ENCODE measurements at places on chromosomes 5 and 9.

DNA sequence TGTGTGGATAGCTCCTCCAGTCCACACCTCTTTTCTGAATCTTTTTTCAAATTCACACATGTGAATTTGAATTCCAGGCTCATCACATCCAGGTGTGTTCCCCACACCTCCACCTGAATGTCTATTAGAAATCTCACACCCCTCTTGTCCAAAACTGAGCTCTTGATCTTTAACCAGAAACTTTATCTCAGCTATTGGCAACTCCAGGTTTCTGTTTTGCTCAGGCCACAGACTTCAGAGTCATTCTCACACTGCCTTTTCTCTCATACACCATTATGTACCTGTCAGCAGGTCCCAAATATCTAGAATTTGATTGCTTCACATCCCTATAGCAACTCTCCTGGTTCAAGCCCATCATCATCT is 11.6 kb downstream of the NIPSNAP3B start:
- no peak for DNase-seq

DNA sequence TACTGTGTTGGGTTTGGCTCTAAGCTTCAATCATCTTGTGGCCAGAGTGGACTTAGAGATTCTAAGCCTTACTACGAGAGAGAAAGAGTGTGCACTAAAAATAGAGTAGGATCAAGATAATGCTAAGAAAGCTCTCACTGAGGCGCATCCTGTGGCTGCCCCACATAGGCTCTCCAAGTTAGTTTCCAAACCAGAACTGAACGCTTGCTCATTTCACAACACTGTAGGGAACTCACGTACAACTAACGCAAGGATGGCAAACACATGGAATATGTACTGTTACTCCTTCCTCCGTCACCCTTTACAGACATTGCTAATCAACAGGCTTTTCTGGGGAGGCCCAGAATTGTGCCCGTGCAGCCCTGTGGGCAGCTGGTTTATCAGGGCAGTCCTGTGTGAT is 90.9 kb downstream of the EQTN start:
- DNase-seq = no peak

- no peak for DNase-seq
Observed at GRCh38 chr5:133317558-133317957, 265.7 kb downstream of the HSPA4 start.

GRCh38 chr5:149961957-149962409 is 1.4 kb downstream of the SLC26A2 start:
- no peak for DNase-seq

- DNase-seq = no peak
Observed at GRCh38 chr5:94361832-94362796, 256.3 kb downstream of the KIAA0825 start.

- no peak for DNase-seq
Observed at GRCh38 chr5:73668017-73668416, 42.0 kb downstream of the ARHGEF28 start.

GRCh38 chr5:173670130-173670651 is 53.7 kb upstream of the BOD1 start:
- no peak for DNase-seq

GRCh38 chr5:36610621-36611020 is 4.2 kb downstream of the SLC1A3 start:
- no peak for DNase-seq

DNA sequence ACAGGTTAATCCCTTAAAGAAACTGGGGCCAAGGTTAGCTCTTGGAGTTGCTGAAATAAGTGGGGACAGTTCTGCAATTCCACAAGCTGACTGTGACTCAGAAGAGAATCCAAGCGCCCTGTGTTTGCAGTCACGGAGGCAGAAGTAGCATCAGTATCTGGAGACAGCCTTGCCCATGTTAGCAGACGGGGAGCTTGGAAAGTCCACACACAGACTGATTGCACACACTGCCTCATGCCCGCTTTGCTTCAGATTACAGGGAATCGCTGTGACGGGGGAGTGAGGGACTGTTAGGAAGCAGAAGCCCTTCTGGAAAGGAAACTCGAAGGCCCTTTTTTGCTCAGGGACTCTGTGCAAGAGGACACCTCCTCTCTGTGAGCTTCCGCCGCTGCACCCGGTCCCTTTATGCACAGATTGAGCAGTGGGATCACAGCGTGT is 30.9 kb upstream of the PPP1R26 start:
- DNase-seq = peak; percentile 34

GRCh38 chr5:1103093-1103492 is 8.8 kb downstream of the SLC12A7 start:
- no peak for DNase-seq

DNA sequence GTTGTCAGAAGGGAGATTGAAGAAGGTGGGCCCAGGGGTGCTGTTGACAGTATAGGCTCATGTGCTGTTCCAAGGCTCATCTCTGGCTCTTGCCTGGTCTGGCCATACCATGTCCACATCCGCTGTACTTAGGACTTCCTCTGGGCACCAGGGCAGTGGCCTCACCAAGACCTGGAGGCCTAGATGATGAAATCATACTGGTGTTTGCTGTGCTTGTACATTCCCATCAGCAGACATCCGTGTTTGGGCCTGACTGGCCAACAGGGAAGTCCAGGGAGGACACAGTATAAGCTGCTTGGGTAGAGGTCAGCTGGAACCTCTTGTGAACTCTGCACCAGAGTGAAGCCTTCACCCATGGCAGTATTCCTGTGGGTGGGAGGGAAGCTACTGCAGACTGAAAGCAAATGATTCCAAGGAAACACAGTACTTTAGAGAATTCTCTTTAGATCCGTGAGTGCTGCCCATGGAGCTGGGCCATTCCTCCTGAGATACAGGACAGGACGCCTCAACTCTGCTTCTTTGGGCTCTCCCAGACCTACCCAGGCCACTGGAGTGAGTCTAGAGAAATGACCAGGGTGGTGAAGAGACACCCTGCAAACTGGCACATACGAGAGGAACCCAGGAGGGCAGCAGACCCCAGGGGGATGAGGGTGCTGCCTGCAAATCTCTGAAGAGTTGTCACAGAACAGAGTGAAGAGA is 22.5 kb downstream of the POLR1E start:
- DNase-seq = no peak

GRCh38 chr5:14298126-14298847 is 155.1 kb downstream of the TRIO start:
- no peak for DNase-seq

GRCh38 chr5:79929095-79929494 is 62.0 kb downstream of the MTX3 start:
- peak; percentile 81 for DNase-seq

DNA sequence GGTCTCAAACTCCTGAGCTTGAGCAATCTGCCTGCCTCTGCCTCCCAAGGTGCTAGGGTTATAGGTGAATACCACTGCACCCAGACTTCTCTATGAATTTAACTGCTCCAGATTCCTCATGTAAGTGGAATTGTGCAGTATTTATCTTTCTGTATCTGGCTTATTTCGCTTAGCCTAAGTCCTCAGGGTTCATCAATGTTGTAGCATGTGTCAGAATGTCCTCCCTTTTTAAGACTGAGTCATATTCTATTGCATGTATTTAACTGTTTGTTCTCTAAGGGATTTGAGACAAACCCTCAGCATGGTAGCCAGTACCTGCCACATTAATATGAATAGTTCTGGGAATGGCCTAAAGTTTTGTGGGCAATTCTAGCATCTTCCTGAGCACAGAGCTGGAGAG is 53.9 kb upstream of the TUT7 start:
- DNase-seq = no peak

GRCh38 chr5:8892926-8893325 is 652.9 kb downstream of the SEMA5A start:
- no peak for DNase-seq

GRCh38 chr5:139565411-139566305 is 4.5 kb downstream of the UBE2D2 start:
- peak; percentile 56 for DNase-seq

DNA sequence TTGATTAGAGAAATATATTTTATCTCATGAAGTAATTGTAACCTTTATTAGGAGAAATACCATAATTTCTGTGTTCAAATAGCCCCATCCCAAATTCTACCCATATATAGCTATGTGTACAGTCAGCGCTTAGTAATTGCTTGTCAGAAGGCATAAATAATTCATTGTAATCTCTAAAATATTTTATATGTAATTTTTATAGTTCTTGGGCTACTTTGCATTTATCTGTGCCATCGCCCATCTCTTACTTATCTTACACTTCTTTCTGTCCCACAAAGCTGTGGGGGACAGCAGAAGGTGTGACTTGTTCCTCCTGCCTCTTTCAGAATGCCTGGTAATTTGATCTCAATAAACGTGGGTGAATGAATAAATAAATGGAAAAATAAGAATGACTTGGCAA is 5.5 kb downstream of the ADAMTSL1 start:
- DNase-seq = no peak

DNA sequence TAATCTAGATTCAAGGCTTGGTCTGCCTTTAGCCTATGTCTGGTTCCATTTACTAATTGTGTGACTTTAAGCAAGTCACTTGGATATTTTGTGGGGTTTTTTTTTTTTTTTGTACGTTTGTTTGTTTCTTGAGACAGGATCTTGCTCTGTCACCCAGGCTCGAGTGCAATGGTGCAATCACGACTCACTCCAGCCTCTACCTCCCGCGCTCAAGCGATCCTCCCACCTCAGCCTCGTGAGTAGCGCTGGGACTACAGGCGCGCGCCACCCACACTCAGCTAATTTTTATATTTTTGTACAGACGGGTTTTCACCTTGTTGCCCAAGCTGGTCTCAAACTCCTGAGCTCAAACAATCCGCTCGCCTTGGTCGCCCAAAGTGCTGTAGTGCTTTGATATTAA is 1.1 kb upstream of the PFDN1 start:
- DNase-seq = no peak

GRCh38 chr5:173572431-173573125 is 43.9 kb downstream of the BOD1 start:
- DNase-seq = no peak

DNA sequence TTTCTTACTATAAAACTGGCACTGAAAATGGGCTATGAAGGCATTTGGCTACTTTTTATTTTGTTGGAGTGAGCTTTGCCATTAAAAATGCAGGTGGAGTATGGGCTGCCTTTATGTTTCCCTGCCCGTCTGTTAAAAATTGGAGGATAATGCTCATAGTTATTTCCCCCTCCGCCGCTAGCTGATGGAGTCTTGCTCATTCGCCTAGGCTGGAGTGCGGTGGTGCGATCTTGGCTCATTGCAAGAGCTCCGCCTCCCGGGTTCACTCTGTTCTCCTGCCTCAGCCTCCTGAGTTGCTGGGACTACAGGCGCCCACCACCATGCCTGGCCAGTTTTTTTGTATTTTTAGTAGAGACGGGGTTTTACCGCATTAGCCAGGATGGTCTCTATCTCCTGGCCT is 8.6 kb downstream of the G3BP1 start:
- no peak for DNase-seq

GRCh38 chr9:110555551-110556331 is 23.8 kb downstream of the SVEP1 start:
- DNase-seq = no peak

- DNase-seq = no peak
Observed at GRCh38 chr9:87599901-87600610, 102.4 kb downstream of the DAPK1 start.

DNA sequence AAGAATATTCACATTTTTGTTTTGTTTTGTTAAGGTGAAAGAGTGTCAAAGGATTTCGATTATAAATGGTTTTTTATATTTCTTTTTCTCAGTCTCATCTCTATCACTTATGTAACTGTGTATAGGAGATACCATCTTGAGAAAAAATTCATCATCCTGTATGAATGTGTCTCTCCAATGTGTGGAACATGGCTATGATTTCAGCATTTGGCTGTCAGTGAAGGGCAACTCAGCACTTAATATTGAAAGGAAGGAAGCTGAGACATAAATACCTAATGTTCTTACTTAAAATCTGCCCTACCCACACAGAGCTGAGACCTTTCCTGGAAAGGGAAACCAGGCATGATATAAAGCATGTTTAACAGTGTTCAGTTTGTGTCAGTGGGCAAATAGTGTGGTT is 474.2 kb upstream of the RIOK2 start:
- DNase-seq = no peak

- DNase-seq = no peak
Observed at GRCh38 chr5:143757116-143757515, 54.8 kb upstream of the HMHB1 start.

DNA sequence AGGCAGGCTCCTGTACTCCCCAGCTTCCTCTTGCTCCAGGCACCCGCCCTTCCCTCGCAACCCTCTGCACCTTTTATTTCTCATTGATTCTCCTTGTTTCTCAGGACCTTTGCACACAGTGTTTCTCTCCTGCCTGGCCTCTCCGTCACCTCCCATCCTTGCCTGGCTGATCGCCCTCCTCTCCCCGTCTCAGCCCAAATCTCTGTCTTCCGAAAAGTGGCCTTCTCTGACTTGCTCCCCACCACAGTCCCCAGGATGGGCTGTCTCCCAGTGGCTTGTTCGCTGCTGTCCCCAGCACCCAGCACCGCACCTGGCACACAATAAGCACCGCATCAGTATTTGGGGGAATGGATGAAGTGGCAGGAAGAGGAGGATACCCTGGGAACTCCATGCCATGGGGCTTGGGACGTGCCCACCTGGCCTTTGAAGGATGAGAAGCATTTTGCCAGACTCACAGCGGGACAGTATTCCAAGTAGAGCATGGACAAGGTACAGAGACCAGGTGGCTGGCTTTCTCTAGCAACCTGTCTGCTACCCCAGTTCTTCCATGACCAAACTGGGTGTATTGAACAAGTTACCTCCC is 62.5 kb downstream of the LMX1B start:
- no peak for DNase-seq

DNA sequence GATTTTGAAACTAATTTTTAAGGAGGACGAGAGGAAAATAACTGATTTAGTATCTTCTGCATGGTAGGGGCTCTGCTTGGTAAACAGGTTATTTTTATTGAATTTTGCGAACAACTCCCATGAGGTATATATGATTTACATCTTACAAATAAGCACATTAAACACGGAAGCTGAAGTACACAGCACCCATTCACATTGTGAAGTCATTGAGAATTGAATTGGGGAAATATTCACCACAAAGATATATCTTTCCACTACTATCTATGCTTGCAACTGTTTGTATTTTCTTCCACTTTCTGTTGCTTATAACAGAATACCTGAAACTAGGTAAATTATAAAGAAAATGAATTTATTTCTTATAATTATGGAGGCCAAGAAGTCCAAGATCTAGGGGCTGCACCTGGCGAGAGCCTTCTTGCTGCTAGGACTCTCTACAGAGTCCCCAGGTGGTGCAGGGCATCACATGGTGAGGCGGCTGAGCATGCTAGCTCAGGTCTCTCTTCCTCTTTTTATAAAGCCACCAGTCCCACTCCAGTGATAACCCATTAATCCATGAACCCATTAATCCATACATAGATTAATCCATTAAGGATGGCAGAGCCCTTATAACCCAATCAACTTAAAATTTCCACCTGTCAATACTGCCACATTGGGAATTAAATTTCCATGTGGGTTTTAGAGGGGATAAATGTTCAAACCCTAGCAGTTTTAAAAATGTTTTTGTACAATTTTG is 79.0 kb upstream of the ZNF608 start:
- DNase-seq = peak; percentile 24

DNA sequence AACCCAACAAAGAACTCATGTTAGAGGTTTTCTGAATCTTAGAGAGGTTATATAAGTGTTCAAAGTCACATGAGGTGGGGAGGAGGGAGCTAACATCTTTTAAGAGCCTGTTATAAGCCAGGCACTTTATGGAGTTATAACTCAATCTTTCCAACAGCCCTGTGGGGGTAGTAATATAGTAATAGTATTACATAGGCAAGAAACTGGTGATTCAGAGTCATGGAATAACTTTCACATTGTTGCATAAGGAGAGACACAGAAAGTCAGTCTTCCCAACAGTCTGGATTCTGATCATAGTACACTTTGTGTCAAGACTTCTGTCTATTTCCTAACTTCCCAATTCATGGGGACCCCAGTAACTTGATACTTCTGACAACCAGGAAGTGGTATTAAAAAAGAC is 89.2 kb downstream of the ACER2 start:
- no peak for DNase-seq

Data from RPMI8226 (cell line).